ENCODE measurements at places on chromosomes 1 and 21.

GRCh38 chr21:46411691-46412090 lies 47.0 kb upstream of the DIP2A start:
- DNase-seq, result no peak

DNA sequence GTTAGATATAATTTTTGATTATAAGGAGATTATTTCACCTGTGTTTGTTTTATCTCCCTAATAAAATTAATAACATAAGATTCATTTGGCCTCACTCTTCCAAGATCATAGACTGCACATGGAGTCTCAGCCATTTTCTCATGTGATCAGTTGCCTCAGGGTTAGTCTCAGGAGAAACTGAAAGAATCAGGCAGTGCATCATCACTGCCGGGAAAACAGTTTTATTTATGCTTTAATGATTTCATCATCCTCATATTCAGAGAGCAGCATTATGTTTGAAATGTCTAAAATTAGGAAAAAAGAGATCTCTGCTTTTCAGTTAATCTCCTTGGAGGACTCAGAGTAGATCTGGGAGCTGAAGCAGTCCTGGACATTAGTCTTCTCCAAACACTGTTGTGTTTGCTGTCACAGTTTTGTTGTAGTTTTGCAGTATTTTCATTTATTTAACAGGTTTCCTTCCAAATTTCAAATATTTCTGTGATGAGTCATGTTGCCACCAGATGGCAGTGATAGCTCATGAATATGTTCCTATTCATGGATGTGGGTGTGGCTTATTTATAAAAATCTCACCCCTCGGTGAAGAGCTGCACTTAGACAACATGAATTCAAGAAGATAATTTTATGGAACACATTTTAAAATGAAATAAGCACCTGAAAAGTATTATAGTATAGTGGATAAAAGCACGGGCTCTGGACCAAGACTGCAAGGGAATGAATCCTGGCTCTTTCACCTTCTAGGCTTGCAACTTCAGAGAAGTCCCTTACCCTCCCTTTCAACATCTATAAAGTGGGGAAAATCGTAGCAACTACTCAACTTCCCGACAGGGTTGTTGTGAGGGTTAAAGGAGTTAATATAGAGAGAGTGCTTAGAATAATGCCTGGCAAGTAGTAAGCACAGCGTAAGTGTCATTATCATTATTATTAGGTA lies 31.2 kb downstream of the CHD1L start:
- peak; percentile 0 for DNase-seq

GRCh38 chr1:99657213-99658030 lies 11.5 kb downstream of the PALMD start:
- DNase-seq, result no peak

DNA sequence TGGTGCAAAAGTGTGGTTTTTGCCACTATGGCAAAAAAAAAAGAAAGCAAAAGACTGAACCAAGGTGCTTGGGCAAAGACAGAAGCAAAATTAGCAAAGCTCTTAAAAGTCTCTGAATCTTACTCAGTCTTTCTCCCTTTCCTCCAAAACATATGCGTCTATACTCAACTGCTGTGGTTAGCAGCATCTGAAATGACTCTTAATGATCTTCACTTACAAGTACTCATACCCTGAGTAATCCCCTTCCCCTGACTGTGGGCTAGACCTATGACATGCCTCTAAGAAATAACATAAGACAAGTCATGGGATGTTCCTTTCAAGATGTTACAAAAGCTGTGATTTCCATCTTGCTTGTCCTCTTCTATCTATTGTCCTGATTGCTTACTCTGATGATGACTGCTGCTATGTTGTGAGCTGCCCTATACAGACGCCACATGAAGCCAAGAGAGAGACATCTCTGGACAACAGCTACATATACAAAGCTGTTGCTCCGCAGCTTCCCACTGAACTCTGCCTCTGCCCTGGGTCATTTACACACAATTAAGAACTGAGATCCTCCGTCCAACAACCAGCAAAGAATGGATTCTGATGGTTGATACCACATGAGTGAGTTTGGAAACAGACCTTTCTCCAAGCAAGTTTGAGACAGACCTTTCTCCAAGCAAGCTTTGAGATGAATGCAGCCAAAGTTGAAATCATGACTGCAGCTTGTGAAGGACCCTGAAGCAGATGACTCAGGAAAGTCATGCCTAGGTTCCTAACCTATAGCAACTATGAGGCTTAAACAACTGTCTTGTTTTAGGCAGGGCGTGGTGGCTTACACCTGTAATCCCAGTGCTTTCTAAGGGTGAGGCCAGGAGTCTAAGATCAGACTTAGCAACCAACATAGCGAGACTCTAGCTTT lies 55.2 kb downstream of the PUM1 start:
- DNase-seq, result peak; percentile 14

GRCh38 chr1:82143108-82143833 lies 342.5 kb downstream of the ADGRL2 start:
- DNase-seq, result no peak

- no peak for DNase-seq
Observed at GRCh38 chr21:38897532-38898421, 92.0 kb downstream of the ETS2 start.

DNA sequence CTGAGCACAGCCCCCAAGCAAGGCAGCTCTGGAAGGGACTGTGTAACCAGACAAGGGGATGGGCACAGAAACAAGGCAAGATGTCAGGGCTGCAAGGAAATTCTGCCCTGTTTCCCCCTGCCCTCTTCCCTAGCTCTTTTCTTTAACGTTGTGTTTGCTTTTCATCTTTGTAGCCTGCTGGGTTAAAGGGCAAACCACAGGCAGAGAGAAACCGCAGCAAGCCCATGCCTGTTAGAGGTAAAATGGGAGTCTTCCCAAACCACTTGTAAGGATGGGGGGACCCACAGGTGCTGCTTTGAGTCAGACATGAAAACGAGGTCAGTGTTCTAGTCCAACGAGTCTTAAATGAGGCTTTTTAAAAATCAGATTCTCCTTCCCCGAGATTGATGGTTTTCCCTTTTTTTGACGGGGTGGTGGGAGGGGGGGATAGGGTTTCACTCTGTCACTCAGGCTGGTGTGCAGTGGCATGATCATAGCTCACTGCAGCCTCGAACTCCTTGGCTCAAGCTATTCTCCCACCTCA lies 13.3 kb downstream of the TGFBR3 start:
- no peak for DNase-seq

GRCh38 chr1:54643736-54644135 lies 2.1 kb downstream of the MROH7 start:
- DNase-seq, result no peak

GRCh38 chr1:245837718-245838117 lies 669.4 kb downstream of the SMYD3 start:
- DNase-seq, result no peak

DNA sequence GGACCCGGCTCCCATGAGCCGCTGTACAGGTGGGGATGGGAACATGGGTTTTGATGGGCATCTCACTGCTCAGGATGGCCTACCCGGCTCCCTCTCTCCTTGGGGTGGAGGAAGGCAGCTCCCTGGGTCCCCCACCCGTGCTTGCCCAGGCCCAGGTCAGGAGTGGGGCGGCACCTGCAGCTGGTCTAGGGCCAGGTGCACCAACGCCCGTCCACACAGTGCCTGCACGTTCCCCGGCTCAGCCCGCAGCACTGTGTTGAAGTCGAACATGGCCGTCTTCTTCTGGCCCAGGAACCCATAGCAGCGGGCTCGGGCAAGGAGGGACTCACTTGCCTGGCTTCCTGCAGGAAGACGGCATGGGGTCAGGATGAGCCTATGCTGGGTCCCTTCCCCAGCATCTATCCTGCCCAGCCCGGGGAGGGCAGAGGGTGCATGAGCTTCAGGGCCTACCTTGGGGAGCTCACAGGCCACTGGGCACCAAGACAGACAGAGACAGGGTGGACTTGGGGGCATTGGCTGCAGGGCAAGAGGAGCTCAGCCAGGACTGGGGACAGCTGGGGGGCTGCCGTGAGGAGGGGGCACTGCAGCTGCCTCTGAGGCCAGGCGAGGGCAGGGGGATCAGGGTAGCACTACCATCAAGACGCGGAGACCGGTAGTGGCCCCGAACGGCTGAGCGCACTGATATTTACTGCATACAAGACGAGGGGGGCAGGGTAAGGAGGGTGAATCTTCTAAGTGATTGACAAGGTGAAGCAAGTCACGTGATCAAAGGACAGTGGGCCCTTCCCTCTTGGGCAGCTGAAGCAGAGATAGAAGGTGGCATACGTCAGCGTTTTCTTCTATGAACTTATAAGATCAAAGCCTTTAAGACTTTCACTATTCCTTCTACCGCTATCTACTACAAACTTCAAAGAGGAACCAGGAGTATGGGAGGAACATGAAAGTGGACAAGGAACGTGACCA lies 17.8 kb downstream of the TTC34 start:
- no peak for DNase-seq

DNA sequence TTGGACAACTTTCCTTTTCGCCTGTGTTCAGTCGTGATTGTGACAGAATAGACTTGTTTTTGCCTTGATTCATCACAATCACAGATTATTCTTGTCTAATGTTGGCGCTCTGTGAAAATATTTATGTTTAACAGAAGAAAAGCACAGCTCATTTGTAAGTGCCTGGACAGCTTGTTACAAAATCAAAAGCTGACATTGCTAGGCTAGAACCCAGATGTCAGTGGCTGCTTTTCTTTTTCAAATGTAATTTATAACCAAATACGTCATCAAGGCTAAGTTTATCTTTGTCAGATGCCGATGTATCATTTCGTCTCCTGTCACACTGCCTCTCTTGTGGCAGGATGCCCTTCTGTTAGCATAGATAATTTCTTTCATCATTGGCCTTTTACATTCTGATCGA lies 1227.3 kb downstream of the PLA2G4A start:
- DNase-seq, result no peak

DNA sequence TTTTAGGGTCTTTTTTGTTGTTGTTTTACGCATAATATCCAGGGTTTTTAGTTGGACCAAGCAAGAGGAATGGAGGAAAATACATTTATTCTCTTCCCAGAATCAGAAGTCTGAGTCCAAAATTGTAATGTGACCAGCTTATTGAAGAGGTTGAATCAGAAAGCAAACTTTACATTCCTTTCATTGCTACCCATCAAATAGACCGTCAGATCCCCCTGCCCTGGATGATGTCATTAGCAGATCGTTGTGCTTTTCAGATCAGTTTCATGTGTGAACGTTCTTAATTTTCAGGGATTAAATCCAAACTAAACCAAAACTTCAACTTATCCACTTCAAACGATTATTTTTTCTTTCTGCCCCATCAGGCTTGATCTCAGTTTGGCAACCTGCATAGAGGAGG lies 85.7 kb upstream of the NGF start:
- no peak for DNase-seq

DNA sequence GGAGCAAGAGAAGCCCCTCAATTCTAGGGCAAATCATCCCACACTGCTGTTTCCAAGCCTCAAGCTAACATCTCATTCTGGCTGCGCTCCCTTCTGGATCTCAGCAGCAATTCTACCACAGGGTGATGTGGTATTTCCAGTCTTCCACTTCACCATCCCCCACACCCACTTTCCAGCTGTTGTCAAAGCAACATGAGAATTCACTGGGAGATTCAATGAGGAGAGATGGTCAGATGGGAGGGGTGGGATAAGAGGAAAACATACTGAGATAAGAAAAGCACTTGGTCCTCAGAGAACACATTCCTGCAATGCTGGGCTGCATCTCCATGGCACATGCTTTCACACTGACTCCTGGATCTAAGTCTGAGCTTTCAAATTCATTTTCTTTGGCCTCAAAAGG lies 47.3 kb upstream of the LRRC52 start:
- DNase-seq, result no peak

- no peak for DNase-seq
Observed at GRCh38 chr1:90823686-90824085, 106.6 kb upstream of the BARHL2 start.

DNA sequence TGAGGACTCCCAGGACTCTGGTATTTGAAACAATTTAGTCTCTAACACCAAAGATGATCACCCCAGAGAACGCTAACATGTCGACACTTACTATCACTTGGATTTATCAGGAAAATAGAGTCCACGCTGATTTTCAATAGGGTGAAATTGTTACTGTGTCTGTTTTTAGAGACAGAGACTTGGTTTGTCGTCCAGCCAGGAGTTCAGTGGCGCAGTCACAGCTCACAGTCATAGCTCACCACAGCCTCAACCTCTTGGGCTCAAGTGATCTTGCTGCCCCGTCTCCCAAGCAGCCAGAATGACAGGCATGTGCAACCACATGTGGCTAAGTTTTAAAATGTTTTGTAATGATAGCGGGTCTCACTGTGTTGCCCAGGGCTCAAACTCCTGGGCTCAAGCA lies 5.3 kb downstream of the SSU72 start:
- DNase-seq, result no peak

- peak; percentile 62 for DNase-seq
Observed at GRCh38 chr21:42309753-42310213, 5.4 kb downstream of the TFF3 start.

GRCh38 chr1:234628089-234628488 lies 18.1 kb upstream of the IRF2BP2 start:
- no peak for DNase-seq

- no peak for DNase-seq
Observed at GRCh38 chr1:211734359-211734758, 58.9 kb upstream of the NEK2 start.

GRCh38 chr1:235843461-235843961 lies 23.2 kb downstream of the LYST start:
- DNase-seq, result no peak

- no peak for DNase-seq
Observed at GRCh38 chr1:61781151-61781550, 38.9 kb downstream of the PATJ start.

- DNase-seq, result no peak
Observed at GRCh38 chr1:104878203-104878909, 1128.7 kb downstream of the AMY1C start.

DNA sequence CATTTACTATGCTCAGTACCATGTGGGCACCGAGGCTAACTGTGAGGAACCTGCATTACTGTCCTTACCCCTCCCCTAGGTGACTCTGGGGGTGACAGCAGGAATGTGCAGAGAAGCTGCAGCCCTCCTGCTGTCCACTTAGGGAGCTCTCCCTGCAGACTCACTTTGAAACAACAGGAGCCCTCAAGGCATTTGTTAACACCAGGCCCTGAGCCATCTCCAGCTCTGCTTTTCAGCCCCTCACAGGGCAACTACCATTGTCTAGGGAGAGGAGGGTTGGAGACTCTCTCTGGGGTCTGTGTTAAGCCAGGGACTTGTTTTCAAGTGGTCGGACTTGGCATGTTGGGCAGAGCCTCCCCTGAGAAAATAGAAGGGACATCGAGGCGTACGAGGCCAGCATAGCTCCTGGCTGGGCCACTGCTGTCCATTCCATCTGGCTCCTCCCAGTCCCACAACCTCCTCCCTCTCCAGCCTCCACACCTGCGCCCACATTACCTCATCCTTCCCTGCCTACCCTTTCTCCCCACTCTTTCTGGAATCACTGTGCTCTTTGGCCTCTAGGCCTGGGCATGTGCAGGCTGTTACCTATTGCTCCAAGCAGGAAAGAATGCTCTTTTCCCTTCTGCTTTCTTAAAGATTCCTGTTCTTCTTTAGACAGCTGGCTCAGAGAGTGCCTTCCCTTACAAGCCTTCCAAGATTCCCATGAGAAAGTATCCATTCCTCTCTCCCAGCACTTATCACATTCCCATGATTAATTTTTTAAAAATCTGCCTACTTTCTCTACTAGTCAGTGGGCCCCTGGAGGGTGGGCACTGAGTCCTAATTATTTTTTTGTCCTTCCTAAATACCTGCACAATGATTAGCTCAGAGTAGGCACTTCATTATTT lies 102.7 kb upstream of the GCLM start:
- DNase-seq, result no peak

GRCh38 chr1:207960346-207960745 lies 49.4 kb upstream of the CD34 start:
- DNase-seq, result no peak
